Natural killer cell (primary cell): ENCODE measurements at places on chromosomes 11 and 22. TPM values are rescaled to one million over a fixed set of nuclear protein-coding genes. Genes with fewer than 3 reads are reported as not detected.

The TSPAN18 gene
- total RNA-seq = 2.3 TPM

The CHST1 gene
- total RNA-seq = not detected

The SCARF2 gene
- total RNA-seq = 2.9 TPM

The NTM gene
- not detected for total RNA-seq

The GPHA2 gene
- not detected for total RNA-seq

The PHOX2A gene
- not detected for total RNA-seq

The TMEM225 gene
- not detected for total RNA-seq
